ENCODE measurements at places on chromosomes 7 and 10. TPM values are rescaled to one million over a fixed set of nuclear protein-coding genes. Genes with fewer than 3 reads are reported as not detected.

GRCh38 chr7:21641546-21641945 lies 98.7 kb downstream of the DNAH11 start:
- DNase-seq, result no peak

EGR2 gene
- total RNA-seq, result 1.4 TPM

ELN gene
- not detected for total RNA-seq

DNA sequence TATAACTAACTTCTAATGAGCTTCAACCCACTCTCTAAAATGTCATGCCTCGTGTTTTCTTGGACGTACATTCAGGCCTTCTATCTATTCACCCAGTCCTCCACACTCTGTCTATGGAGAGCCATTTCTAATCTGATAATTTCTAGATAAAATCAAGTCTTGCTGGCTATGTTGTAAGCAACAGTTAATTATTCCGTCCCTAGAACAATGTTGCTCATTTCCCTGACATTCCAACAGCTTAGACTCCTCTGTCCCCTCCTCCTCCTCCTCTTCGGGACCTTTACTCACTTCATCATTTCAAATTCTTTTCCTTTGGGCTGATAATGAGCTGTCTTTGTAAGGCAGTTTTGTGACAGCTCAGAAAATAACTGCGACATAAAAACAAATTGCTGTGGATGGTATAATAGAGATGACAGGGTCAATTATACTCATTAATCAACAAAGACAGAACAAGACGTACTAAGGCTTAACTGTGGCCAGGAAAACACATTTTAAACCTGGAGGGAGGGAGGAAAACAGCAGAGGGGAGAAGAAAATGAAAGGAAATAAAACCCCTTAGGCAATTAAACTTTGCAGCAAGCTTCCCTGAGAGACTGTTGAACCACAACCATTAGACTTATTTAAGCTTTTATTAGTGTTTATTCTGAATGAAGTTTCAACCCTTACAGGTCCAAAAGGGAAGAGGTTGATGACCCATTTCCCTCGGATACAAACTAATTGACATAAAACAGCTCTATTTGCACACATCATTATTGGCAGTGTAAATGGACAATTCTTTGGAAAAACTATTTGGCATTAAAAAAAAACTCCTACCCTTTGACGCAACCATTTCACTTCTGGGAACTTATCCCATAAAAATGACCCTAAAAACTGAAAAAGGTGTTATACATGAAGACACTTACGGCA lies 179.1 kb downstream of the SFMBT2 start:
- DNase-seq, result no peak

GRCh38 chr7:129110258-129110981 lies 34.1 kb upstream of the TSPAN33 start:
- no peak for DNase-seq

DNA sequence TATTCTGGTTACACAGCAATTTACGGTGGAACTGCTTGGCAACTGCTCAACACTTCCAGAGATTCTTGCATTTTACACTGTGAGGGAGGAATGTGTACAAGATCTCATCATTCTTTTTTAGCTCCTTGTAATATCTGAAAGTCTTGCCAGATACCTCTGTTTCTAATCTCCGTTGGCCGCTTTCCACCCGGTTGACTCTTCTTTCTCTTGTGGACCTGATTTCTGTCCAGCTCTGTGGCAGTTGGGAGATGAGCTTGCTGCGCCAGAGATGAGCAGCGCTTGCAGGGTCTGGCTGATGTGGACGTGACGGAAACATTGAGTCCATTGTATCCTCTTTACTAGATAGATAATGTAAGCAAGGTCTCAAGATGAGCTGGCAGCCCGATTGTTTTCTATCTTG lies 27.6 kb downstream of the SPAG6 start:
- DNase-seq, result no peak

DNA sequence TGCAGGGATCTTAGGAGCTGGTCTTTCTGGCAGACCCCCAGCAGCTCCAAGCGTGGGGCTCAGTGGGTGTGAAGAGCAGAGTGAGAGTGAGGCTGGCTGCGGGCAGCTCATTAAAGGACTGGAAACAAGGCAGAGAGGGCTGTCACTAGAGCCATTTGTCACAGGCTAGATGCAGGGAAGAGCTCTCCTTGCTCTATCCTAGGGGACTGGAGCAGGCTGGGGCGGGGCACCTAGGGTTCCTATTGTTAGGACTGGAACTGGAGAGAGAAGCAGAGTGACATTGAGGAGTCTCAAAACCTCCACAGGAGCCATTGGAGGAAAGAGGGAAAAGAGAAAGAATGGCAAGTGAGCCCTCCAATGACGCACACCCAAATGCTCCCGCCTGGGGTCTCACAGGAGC lies 772 bp upstream of the DDC start:
- DNase-seq, result no peak

GRCh38 chr7:28390426-28390825 lies 21.9 kb upstream of the CREB5 start:
- no peak for DNase-seq

DNA sequence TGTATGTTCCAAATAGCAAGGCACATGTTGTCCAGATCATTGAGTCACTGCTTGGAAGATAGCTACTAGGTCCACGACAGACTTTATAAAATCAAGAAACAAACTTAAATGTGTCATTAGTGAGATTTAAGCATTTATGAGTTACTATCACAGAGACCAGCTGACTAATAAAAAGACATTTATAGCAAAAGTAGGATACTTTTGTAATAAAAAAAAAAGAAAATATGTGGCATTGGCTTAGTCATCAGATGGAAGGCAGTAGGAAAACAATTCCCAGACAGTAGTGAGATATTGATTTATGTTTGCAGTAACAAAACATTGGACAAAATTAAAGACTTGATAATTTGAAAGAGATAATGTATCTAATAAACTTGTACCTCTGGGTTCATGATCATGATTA lies 881.0 kb upstream of the LRRN3 start:
- DNase-seq, result no peak

- no peak for DNase-seq
Observed at GRCh38 chr7:42567051-42567450, 330.0 kb upstream of the GLI3 start.

- DNase-seq, result no peak
Observed at GRCh38 chr7:82530361-82530760, 86.8 kb upstream of the CACNA2D1 start.

GRCh38 chr7:140619176-140619575 lies 21.4 kb downstream of the DENND2A start:
- DNase-seq, result no peak

SLC16A9 gene
- 0.08 TPM for total RNA-seq

EIF3A gene
- total RNA-seq, result 111 TPM

DNA sequence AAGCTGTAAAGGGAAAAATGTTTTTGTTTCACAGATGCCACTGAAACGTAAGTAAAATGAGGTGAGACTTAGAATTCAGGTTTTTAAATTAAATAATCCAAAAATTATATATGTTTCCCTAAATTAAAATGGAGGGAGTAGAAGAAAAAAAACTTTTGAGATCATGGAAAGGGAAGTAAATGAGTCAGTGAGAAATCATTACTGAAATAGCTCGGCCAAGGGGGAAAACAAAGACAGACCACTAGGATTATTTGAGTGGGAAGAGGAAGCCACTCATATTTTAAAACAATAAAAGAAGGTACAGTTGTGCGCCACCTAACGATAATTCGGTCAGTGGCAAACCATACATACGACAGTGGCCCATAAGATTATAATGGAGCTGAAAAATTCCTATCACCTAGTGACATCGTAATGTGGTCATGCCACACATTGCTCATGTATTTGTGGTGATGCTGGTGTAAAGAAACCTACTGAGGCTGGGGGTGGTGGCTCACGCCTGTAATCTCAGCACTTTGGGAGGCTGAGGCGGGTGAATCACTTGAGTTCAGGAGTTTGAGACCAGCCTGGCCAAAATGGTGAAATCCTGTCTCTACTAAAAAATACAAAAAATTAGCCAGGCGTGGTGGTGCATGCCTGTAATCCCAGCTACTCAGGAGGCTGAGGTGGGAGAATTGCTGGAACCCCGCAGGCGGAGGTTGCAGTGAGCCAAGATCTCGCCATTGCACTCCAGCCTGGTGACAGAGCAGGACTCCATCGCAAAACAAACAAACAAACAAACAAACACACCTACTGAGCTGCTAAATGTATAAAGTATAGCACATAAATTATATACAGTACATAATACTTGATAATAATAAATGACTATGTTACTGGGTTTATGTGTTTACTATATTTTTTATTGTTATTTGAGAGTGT lies 64.7 kb downstream of the MKX start:
- no peak for DNase-seq

KCNH2 gene
- 0.50 TPM for total RNA-seq

COL17A1 gene
- not detected for total RNA-seq

LIPJ gene
- total RNA-seq, result 0.17 TPM

NKX6-2 gene
- not detected for total RNA-seq

DNA sequence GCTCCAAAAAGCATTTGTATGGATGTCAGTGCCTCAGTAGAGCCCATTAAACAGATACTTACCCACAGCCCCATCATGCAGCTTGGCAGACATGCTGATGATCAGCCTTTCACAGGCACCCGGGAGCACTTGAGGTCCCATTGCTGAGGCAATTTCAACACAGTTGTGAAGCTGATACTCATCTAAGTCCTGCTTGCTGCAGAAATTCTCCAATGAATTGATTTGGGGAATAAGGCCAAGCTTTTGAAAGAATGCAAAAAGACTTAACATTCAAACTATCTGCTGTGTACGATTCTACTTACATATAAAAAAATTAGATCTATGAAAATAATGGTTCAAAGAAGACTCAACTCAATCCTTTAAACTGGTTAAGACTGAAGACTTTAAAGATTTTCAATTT lies 60.5 kb downstream of the LAMB4 start:
- no peak for DNase-seq

GRCh38 chr7:68914006-68914405 lies 684.3 kb upstream of the AUTS2 start:
- no peak for DNase-seq

CALN1 gene
- not detected for total RNA-seq

GRCh38 chr7:101950450-101951119 lies 133.2 kb downstream of the CUX1 start:
- no peak for DNase-seq

- no peak for DNase-seq
Observed at GRCh38 chr7:13508586-13508985, 480.9 kb downstream of the ETV1 start.

CPEB3 gene
- 3.5 TPM for total RNA-seq

DNA sequence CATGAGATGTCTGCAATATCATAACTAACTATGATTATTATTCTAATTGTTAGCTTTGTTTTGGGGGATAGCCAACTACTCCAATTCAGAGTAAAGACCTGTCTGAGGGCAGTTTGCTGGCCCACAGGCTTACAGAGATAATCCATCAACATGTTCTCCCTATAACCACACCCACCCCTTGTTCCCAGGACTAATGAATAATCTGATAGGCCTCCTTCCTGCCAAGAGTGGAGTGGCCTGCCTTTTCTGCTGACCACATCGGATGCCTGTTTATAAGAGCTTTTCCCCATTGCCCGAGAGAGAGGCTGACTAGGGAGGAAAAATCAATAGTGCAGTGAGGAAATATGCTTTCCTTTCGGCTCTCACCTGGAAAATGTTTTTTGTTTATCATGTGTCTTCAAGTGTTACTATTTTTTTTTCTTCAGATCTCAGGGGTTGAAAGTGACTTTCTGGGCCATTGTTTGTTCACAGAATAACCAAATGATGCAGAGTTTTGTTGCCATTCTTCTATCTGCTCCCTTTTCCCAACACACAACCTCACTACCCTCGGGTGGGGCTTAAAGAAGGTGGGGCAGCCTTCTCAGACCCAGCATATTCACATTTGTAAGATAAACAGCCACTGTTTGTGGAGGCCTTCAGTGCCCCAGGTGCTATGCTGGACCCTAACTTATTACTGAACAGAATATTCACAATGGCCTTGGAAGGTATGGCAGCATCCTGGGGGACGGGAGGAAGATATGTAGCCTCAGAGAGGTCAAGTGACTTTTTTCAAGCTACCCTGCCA lies 38.4 kb downstream of the PLPP4 start:
- DNase-seq, result no peak

GRCh38 chr7:94333810-94334209 lies 60.9 kb upstream of the COL1A2 start:
- no peak for DNase-seq

FOXI2 gene
- total RNA-seq, result not detected

DNA sequence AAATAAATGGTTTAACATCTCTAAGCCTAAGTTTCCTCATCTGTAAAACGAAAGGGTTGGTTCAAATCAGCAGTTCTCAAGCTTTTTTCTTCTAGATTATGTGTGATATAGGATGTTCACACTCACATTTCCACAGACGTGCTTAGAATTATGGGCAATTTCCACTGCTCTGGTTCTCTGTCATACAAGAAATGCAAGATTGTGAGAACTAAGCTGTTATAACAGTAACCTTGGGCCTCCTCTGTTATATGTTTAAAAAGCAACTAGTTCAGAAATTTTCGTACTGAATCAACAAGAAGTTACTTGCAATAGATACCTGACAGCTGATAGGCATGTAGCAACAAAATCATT lies 33.7 kb downstream of the ADD3 start:
- DNase-seq, result no peak

GRCh38 chr7:30660331-30661255 lies 21.7 kb downstream of the CRHR2 start:
- DNase-seq, result no peak

DGKB gene
- not detected for total RNA-seq

DYNC1I1 gene
- total RNA-seq, result not detected

Measured in activated naive CD8-positive, alpha-beta T cell treated with anti-CD3 and anti-CD28 coated beads, Interleukin-2, amount 10 ng/mL, durations not matched to agents 7 days and 5 days (primary cell).